ENCODE measurements at places on chromosomes 2 and 18. TPM values are rescaled to one million over a fixed set of nuclear protein-coding genes. Genes with fewer than 3 reads are reported as not detected.

DPYSL5 gene
- 0.11 TPM for total RNA-seq

FMNL2 gene
- 38.6 TPM for total RNA-seq

UGT1A5 gene
- total RNA-seq: not detected

DES gene
- 130 TPM for total RNA-seq

REG3A gene
- not detected for total RNA-seq

DSG4 gene
- total RNA-seq: not detected

TTN gene
- 2.2 TPM for total RNA-seq

- DNase-seq: no peak
Measured at GRCh38 chr2:216012133-216012829, 1.1 kb downstream of the MREG start.

DNA sequence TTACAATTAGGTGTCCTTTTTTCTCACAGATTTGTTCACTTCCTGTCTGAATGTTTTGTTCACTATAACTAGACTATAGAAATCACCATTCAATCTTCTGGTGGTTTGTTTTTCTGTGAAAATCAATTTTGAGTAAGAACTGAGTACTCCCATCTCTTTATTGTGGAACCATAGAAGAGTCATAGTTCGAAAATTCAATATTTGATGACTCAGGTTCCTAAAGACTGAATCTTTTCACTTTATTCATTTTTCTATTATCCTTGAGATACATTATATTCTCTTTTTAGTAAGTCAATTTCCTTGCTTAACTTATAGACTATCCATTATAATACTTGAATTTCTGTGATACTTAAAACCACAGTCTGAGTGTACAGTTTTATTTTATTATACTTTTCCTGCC, 49.3 kb upstream of the KCNH7 start:
- DNase-seq: no peak

- no peak for DNase-seq
Measured at GRCh38 chr2:84441036-84441435, 18.0 kb downstream of the SUCLG1 start.

GRCh38 chr2:186307871-186308270, 178.2 kb upstream of the ZC3H15 start:
- DNase-seq: no peak

DNA sequence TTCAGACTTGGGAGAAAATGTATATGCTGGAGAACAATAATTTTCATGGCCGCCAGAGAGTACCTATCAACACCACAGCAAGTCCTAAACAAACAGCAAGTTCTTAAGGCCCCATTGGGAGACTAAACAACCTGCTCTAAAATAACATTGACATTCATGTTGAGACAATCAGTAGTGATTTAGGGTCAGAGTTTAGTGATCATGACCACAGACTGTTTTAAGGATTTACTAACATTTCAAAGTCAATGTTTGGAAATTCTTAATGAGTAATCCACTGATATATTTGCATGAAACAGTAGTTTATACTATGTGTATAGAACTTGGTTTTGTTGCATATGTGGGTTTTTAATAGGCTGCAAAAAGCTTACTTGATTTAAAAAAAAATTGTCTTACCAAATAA, 34.7 kb downstream of the RASGRP3 start:
- DNase-seq: no peak

DNA sequence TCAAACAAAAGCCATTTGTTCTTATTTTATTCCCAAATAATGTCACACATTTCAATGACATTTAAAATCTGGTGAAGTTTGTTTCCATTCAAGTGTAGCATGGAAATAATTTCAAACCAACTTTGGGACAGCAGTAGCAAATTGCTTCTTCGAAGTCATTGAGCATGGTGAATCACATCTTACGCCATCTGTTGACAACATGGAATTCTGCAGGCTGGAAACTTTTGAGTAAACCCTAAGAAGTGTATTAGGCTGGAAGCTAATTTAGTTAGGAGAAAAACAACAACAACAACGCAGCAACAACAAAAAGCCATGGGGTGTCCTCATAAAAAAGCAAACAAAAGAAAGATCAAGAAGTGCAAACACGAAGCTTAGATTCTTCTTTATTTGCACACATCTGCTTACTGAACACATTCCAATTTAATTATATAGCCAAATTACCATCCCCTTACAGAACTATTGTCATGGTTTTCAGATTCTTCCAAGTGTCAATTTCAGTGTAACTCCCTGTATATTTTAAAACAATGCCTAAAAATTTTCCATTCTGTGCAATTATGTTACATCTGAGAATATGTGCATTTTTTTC, 659.0 kb upstream of the CDH7 start:
- DNase-seq: no peak

- no peak for DNase-seq
Measured at GRCh38 chr18:42437646-42438045, 482.6 kb downstream of the PIK3C3 start.

- DNase-seq: no peak
Measured at GRCh38 chr2:114714313-114714712, 271.9 kb downstream of the DPP10 start.

GRCh38 chr2:173037245-173038120, 38.2 kb upstream of the MAP3K20 start:
- DNase-seq: no peak

DNA sequence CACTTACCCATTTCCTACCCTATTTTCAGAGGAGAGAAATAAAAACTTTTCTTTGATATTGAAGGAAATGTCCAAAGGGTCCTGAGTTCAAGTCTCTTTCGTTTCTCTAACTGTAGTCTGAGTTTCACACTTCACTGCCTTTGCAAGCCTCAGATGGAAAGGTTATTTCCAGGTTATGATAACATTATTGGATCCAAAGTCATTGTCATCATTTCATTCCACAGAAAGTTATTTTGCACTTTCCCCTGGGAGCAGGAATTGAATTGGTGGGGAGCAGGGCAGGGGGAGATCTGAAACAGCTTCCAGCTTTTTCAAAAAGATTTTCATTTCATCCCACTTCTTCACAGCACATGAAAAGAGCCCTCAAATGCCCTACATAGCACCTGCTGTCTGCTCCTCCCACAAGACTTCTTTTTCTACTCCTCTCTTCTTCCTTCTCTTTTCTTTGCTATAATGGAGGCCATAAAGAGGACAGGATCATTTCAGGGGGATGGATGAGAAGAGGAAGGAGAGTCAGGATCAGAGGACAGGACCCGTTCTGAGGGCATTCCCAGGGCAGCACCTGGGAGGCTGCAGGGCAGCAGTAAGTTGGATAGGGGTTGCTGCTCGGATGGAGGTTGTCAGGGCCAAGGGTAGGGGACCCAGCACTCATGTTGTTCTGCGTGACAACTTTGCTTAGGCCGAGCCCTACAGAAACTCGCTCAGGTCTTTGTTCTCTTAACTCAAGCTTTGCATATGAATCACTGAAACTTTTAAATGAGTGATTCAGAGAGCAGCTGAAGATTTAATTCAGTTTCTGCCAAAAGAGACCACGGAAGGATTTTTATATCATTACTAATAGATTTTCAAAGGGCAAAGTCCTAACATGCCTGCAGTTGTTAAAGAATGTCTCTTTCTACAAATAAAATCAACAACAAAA, 11.4 kb upstream of the GALNT5 start:
- DNase-seq: no peak

DNA sequence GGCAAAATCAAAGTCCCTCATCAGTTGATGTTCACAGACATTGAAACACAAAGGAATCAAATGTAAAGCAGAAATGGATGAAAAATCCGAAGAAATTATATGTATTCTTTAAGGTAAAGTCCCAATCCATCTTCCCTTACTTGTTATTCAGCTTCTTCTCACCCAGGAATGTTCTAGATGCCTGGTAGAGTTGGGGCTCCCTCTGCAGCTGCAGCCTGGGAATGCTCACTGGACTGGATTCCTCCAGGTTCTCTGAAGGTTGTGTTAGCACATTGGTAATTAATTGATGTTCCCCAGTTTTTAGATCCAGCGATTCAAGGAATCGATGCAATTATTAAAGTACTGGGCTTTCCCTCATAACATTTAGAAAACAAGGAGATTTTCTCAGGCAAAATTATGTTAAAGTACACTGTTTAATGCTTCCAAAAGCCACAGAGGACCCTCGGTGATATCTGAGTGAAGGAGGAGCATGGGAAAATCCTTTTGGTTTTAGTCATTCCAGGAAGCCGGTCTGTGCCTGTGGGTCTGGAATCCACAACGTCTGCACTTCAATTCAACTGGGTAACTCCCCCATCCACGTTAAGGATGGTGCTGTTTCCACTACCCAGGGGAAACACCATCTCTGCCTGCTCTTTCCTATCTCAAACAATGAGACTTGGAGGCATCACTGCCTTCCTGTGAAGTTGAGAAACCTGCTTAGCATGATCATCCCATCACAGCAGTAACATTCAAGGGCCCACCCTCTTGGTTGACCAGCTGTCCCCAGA, 22.0 kb downstream of the NTSR2 start:
- no peak for DNase-seq

DNA sequence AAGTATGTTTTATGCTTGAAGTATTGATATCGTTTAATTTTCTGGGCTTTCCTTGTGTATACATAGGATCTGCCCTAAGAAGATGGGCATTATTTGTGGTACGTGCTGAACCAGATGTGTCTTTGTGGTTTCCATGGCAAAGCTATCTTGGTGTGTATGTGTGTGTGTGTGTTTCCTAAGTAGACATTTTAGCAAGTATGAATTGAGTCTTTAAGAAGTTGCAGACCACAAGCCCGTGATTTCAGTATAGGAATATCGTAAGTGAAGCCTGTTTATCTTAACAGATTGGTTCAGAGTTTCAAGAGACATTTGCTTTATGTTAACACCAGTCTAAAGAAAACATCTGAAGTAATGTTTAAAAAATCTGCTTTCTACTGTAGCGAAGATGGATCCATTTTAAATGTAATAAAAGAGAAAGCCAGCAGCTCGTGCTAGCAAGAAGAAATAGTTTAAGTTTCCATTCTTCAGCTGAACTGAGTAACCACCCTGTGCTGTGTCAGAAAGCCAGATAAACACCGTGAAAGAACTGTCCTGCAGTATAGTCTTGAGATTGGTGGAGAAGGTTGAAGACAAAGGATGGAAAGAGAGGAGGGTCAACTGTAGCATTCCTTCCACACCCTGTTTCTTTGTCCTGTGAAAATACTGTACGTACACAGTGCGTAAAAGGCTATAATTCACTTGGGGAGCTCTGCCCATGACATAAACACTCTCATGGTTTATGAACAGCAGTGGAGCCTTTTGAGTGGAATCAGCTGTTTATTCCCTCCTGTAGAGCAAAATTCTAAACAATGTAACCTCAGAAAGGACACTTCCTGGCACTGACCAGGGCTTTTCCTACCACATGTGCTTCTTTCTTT, 91.9 kb upstream of the FOSL2 start:
- DNase-seq: no peak

- DNase-seq: no peak
Measured at GRCh38 chr18:53101536-53102105, 761.6 kb downstream of the DCC start.
